ENCODE measurements at places on chromosomes 6 and 20. TPM values are rescaled to one million over a fixed set of nuclear protein-coding genes. Genes with fewer than 3 reads are reported as not detected.

SLCO4A1 gene
- 0.16 TPM for total RNA-seq

TNXB gene
- 0.36 TPM for total RNA-seq

SRMS gene
- total RNA-seq: not detected

ANGPT4 gene
- not detected for total RNA-seq

BANF2 gene
- total RNA-seq: not detected

NELFE gene
- total RNA-seq: 86.4 TPM

PPP1R14C gene
- total RNA-seq: not detected

SCRT2 gene
- not detected for total RNA-seq

TREM2 gene
- total RNA-seq: not detected

PLN gene
- 0.10 TPM for total RNA-seq

FAM162B gene
- total RNA-seq: not detected

WFDC9 gene
- total RNA-seq: not detected

LAMP5 gene
- total RNA-seq: 0.99 TPM

SIRPB1 gene
- 0.19 TPM for total RNA-seq

IRF4 gene
- total RNA-seq: not detected

TBX18 gene
- 22.6 TPM for total RNA-seq

EPB41L1 gene
- total RNA-seq: 8.8 TPM

HLA-E gene
- 87.4 TPM for total RNA-seq

UBE2C gene
- 2.4 TPM for total RNA-seq

VEGFA gene
- 57.0 TPM for total RNA-seq

CGA gene
- not detected for total RNA-seq

HLA-DMA gene
- total RNA-seq: 2.1 TPM

ADA gene
- 3.8 TPM for total RNA-seq

HDAC2 gene
- total RNA-seq: 67.4 TPM

C4B gene
- 6.7 TPM for total RNA-seq

STMN3 gene
- 14.7 TPM for total RNA-seq

PAK5 gene
- total RNA-seq: not detected

WFDC12 gene
- total RNA-seq: not detected

GTPBP2 gene
- 35.9 TPM for total RNA-seq
